ENCODE measurements at places on chromosomes 12 and 14.

DNA sequence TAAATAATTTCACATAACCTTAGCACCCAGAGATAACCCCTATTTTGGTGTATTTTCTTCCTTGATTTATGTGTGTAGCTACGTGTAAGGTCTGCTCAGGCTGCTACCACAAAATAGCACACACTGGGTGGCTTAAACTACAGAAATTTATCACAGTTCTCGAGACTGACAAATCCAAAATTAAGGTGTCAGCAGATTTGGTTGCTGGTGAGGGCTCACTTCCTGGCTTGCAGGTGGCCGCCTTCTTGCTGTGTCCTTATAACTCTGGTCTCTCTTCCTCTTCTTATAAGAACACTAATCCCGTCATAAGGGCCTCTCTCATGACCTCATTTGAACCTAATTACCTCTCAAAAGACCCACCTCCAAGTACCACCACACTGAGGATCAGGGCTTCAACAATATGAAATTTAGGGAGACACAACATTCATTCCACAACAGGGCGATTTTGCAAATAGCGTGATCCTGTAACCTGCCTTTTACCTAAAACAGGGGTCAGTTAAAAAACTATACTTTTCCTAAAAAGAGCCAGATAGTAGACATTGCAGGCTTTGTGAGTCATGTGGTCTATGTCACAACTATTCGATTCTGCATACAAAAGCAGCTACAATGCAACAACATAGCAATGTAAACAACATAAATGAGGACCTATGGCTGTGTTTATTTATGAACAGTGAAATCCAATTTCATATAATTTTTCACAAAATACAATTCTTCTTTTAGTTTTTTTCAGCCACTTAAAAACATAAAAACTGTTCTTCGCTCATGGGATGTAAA, 371.7 kb downstream of the DPF3 start:
- no peak for DNase-seq

DNA sequence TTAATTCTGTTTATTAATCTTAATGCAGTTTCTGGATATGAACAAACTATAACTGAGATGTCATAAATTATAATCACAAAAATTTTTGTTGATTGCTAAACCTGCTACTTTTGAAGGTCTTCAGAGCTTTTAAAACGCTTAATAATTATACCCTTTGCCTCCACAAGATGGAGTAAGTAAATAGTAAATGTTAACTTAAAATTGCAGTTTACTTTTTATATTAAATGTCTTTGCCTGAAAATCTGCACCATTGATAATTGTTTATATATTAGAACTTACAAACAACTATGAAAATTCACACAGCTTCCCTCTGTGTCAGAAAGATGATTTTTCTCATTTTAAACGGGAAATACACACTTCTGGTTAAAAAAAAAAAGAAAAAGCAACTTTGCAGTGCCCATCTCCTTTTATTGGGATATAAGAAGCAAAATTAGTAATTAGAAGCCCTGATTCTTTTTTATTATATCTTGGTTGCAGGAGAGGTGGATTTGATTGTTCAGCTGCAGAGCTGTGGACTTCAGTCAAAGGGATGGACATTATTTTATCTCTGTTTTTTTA, 35.6 kb downstream of the SCFD1 start:
- peak; percentile 18 for DNase-seq

DNA sequence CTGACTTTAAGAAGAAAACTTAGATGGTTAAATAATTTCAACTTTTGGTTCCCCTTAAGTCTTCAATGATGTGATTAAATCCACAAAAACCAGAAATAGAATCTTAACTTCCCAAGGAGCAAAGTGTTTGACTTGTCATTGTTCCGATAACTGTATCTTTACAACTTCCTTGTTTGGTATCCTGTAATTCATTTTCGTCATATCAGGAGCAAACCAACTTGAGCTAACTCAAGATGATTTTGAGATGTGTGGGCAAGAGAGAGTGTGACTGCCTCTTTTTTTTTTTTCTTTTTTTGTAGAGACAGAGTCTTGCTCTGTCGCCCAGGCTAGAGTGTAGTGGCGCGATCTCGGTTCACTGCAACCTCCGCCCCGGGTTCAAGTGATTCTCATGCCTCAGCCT, 25.3 kb downstream of the DRAM1 start:
- no peak for DNase-seq

DNA sequence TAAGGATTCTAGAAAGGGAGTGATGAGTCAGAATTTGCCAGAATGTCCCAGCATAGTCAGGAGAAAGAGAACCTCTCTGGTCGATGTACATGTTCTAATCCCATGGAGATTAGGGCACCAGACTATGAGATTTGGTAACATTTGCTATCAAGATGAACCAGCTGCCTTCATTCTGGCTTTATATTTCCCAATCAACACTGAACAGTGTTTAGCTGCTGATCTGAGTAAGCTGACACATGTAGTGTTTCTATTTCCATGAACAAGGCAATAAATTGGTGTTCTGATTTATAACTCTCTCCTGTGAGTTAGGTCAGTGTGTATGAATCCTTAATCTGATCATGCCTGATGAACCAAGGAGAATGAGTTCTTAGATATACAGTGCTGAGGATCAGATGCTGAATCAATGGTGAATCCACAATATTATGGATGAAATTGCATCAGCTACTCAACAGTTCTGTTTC, 158.0 kb upstream of the AMIGO2 start:
- DNase-seq = peak; percentile 86

GRCh38 chr12:3055026-3055703, 22.0 kb upstream of the TSPAN9 start:
- DNase-seq = peak; percentile 49

GRCh38 chr12:101927999-101928398, 50.6 kb downstream of the DRAM1 start:
- DNase-seq = no peak

GRCh38 chr12:42469355-42470175, 120.0 kb downstream of the PRICKLE1 start:
- DNase-seq = no peak

DNA sequence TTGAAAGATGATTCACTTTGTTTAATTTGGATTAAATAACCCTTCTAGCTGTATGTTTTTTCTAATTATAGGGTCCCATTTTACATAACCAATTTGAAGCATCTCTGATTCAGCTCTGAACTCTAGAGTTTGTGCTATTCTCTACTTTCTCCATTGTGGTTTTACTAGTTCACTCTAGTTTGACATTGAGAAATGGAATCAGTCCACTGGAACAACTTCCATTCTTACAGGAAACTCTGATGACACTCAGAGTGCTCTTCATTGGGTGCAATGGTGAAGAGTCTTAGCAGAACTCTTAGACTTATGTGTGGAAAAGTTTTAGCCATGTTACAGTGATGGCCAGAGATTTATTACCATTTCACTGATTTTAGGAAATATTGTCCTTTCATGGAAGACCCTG, 140.7 kb downstream of the DYRK2 start:
- DNase-seq = no peak

GRCh38 chr14:89493877-89494634, 77.0 kb upstream of the FOXN3 start:
- no peak for DNase-seq

DNA sequence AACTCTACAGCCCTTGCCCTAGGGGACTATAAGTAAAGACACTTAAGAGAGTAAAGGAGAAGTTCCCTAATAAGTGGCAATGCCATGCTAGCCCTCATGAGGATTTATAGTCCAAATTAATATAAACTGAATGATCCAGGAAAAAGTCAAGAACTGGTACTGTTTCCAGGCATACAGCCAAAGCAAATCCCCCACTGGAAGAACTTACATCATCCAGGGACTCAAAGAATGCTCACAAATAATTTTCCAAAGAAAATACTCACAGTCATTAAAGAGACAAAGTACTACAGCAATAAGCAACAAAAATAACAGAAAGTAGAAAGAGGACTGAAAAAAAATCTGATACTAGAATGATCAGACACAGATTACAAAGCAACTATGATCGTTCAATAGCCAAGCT, 79.7 kb upstream of the RAP1B start:
- DNase-seq = peak; percentile 52

DNA sequence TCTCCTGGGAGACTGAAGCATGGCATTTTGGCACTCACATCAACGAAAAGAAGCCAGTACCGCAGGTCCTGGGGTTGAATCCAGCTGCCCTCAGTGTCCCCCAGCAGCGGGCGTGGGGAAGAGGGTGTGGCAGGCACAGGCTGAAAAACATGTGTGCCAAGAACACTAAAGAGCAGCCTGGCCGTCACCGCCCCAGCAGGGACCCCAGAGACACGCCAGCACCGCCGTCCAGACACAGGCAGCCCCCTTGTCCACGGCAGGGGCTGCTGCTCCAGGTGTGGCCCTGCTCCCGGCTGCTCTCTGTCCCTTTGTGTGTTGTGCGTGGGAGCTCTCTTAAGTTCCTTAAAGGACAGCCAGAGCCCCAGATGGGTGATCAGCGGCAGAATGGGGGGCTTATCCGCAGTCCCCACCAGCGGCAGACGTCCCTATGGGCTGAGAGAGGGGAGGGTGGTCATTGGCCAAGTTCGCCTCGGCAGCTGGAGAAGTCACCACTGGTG, 556 bp downstream of the PHETA1 start:
- no peak for DNase-seq

- DNase-seq = no peak
Measured at GRCh38 chr14:34678735-34679134, 35.7 kb downstream of the CFL2 start.

GRCh38 chr12:127819056-127819455, 447.9 kb upstream of the TMEM132C start:
- DNase-seq = no peak

DNA sequence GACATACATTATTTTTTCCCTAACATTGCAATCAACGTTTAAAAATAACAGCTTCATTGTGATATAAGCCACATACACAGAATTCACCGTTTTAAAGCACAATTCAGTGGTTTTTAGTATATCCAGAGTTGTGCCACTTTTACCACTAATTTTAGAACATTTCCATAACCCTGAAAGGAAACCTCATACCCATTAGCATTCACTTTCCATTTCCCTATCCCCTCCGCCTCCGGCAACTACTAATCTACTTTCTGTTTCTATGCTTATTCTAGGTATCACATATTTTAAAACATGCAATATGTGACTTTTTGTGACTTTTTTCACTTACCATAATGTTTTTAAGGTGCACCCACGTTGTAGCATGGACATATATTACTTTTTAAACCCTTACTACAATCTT, 55.6 kb upstream of the ISM2 start:
- no peak for DNase-seq

DNA sequence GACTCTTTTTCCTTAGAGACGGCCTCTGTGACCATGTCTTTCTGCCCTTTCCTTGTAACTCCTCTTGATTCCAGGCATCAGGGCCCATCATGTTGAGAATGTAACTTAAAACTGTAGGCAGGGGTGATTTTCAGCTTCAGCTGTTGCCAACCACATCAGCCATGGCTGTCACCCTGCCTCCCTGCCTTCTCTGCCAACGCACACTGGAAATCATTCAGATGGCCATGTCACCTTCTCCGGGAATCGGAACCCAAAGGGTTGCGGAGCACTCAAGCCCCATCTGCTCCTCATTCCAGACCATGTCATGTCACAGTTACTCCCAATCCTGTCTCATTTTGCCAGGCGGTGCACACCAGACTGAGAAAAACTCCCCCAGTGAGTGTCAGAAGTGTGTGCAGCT, 72.1 kb downstream of the EMP1 start:
- DNase-seq = no peak

- DNase-seq = no peak
Measured at GRCh38 chr12:88419794-88420193, 160.5 kb downstream of the KITLG start.

- no peak for DNase-seq
Measured at GRCh38 chr14:37698840-37699777, 103.7 kb downstream of the TTC6 start.
